Psoas muscle (tissue), 8 donors: ENCODE measurements at places on chromosomes 1 and 21. TPM values are rescaled to one million over a fixed set of nuclear protein-coding genes. Genes with fewer than 3 reads are reported as not detected.

Gene TMEM125
- not detected for total RNA-seq

Gene PADI6
- not detected for total RNA-seq

DNA sequence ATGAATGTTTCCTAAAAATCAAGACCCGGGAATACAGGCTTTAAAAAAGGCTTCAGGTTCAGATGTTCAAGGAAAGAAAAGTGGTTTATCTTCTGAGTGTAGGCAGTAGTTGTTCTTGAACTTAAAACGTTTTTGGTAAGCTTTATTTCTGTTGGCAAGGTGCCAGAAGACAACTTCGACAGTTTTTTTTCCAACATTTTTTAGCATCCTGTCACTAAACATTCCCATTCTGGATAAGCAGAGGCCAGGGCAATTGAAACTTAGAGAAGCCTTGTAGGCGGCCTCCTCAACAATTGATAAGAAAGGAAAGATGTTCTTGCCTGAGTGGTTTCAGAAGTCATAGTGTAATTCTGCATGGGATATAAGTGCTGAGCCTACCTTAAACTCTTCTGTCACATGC is 66.7 kb downstream of the PATJ start:
- no peak for DNase-seq
- H3K4me1 ChIP-seq, result no peaks in the 10 kb centered on the region
- H3K27ac ChIP-seq, result no peak overlapping the region
- no peaks in the 10 kb centered on the region for H3K27me3 ChIP-seq
- H3K4me3 ChIP-seq, result no peak overlapping the region

- no peak for DNase-seq
- peaks cover 5% of the 10 kb centered on the region for H3K36me3 ChIP-seq
- H3K4me3 ChIP-seq, result peak overlapping the region; percentile 77
- H3K27me3 ChIP-seq, result no peaks in the 10 kb centered on the region
These were observed 642 bp upstream of the SLC16A1 start for GRCh38 chr1:112956544-112957132.

- H3K4me1 ChIP-seq, result no peaks in the 10 kb centered on the region
- H3K36me3 ChIP-seq, result no peaks in the 10 kb centered on the region
- H3K27me3 ChIP-seq, result no peaks in the 10 kb centered on the region
- H3K27ac ChIP-seq, result no peak overlapping the region
- H3K4me3 ChIP-seq, result no peak overlapping the region
- no peak for DNase-seq
These were observed 357.6 kb downstream of the TGFB2 start for GRCh38 chr1:218702775-218703174.

DNA sequence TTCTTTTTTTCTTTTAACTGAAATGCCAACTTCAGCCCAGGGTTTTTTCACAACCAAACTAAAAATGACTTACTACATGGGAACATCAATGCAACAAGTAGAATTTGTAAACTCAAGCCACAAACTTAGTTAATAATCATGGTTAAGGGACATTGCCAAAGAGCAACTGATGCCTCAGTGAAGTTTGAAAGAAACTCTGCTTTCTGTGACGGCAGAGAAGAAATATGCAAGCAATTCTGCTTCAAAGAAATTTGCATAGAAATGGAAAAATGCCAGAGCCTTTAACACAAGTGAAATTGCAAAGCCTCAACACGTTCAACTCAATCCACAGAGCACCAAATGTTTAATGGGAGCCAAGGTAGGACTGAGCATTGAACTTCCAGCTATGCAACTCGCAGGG is 5.0 kb upstream of the CHD5 start:
- peaks cover 5% of the 10 kb centered on the region for H3K27me3 ChIP-seq
- H3K4me3 ChIP-seq, result no peak overlapping the region
- H3K27ac ChIP-seq, result no peak overlapping the region
- peaks cover 6% of the 10 kb centered on the region for H3K4me1 ChIP-seq

DNA sequence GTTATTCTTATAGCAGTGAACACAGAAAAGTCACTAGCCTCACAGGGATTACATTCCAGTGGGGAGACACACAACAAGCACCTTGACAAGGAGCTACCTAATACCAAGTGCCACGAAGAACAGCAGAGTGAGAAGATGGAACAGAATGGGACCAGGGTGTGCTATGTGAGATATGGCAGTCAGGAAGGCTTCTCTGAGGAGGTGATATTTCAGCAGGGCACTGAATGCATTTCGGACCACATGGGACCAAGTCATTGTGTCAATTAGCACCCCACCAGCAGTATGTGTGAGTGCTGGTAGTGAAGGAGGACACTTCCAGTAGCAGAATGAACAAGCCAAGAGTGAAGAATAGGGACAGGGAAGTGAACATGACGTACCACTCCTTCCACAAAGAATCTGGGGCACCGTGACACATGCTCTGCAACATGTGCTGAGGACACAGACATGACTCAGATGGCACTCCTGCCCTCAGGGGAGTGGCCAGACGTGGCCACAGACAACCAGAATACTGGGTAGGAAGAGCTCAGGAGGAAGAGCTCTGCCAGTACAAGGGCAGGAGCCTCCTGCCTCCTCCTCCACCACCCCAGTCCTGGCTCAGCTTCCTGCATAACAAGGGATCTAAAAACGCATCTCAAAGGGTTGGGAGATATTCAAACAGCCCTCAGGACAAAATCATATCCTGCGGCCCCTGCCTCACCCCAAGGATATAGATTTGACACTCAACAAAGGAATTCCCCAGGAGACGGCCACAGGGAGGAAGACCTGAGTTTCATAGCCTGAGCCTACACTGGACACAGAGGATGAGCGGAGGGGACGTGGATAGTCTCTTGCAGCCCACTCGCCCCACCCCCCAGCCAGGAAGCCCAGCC is 102.5 kb downstream of the TRABD2B start:
- H3K4me3 ChIP-seq, result no peak overlapping the region
- no peak overlapping the region for H3K27ac ChIP-seq
- no peak for DNase-seq
- H3K36me3 ChIP-seq, result no peaks in the 10 kb centered on the region

DNA sequence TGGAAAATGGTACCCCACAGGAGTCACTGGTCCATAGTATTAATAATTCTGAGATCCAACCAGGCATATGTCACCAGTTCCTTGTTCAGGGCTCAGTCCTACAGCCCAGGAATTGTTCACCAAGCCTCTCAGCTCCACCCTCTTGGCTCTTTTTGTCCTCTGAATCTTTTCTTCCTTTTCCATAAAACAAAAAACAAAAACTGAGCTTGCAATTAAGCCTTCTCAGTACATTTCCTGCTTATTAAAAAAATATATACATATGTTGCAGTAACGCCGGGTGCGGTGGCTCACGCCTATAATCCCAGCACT is 23.4 kb upstream of the KIF1B start:
- no peaks in the 10 kb centered on the region for H3K27me3 ChIP-seq
- no peak for DNase-seq
- H3K27ac ChIP-seq, result no peak overlapping the region
- no peak overlapping the region for H3K4me3 ChIP-seq
- H3K4me1 ChIP-seq, result no peaks in the 10 kb centered on the region

- no peak for DNase-seq
- no peaks in the 10 kb centered on the region for H3K36me3 ChIP-seq
- no peaks in the 10 kb centered on the region for H3K4me1 ChIP-seq
- H3K27me3 ChIP-seq, result no peaks in the 10 kb centered on the region
- H3K4me3 ChIP-seq, result no peak overlapping the region
- H3K27ac ChIP-seq, result no peak overlapping the region
These were observed 219.4 kb downstream of the LRRC40 start for GRCh38 chr1:69985901-69986439.

DNA sequence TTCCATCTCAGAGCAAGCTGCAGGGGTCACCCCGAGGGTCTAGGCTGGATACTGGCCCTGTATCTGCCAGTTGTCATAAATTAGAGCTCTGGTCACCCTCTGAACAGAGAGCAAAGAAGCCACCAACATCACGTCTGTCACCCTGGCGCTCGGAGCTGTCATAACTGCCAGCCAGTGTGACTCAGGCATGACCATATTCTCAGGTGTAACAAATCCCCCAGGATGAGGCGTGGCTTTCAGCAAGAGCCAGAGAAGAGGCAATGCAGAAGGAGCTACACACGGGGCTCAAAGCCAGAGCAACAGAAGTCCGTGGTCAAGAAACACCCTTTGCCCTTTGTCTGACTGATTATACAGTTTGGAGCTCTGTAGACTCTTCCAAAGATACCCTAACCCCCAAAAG is 40.0 kb downstream of the PRAMEF20 start:
- peak; percentile 23 for DNase-seq
- H3K4me3 ChIP-seq, result no peak overlapping the region
- no peaks in the 10 kb centered on the region for H3K27me3 ChIP-seq
- peak overlapping the region; percentile 11 for H3K27ac ChIP-seq

Gene VSIG8
- total RNA-seq, result not detected

Gene NPHP4
- total RNA-seq, result 1.8 TPM

GRCh38 chr1:29391362-29391880 is 155.1 kb downstream of the PTPRU start:
- H3K4me1 ChIP-seq, result no peaks in the 10 kb centered on the region
- H3K27ac ChIP-seq, result no peak overlapping the region
- H3K36me3 ChIP-seq, result no peaks in the 10 kb centered on the region
- DNase-seq, result no peak

- H3K4me1 ChIP-seq, result no peaks in the 10 kb centered on the region
- H3K27ac ChIP-seq, result no peak overlapping the region
- H3K27me3 ChIP-seq, result no peaks in the 10 kb centered on the region
- no peak overlapping the region for H3K4me3 ChIP-seq
These were observed 16.2 kb upstream of the LRP8 start for GRCh38 chr1:53343831-53344668.

GRCh38 chr1:213122514-213122929 is 71.5 kb downstream of the RPS6KC1 start:
- H3K27ac ChIP-seq, result no peak overlapping the region
- no peak overlapping the region for H3K4me3 ChIP-seq
- H3K4me1 ChIP-seq, result peaks cover 11% of the 10 kb centered on the region

Gene LINGO4
- total RNA-seq, result 18.2 TPM

DNA sequence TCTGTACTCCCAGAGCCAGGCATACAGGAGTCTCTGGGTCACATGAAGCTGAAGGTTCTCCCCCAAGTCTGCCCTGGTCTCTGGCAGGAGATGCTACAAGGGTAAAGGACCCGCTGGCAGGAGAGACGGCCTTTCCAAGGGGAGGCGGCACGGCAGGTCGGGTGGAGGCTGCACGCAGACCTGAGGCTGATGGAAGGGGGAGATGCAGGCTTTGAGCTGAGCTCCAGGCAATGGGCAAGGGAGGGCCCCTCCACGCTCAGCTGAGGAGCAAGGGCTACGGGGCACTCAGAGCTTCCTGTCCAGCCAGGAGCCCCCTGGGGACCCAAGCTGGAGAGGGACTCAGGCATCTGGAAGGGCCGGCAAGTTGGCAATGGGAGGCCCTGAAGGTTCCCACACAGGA is 50.3 kb downstream of the MEGF6 start:
- no peak for DNase-seq
- H3K36me3 ChIP-seq, result no peaks in the 10 kb centered on the region
- H3K27ac ChIP-seq, result no peak overlapping the region
- no peaks in the 10 kb centered on the region for H3K27me3 ChIP-seq
- H3K4me1 ChIP-seq, result no peaks in the 10 kb centered on the region

- no peaks in the 10 kb centered on the region for H3K36me3 ChIP-seq
- no peaks in the 10 kb centered on the region for H3K4me1 ChIP-seq
- peaks cover 1% of the 10 kb centered on the region for H3K27me3 ChIP-seq
- DNase-seq, result no peak
- no peak overlapping the region for H3K27ac ChIP-seq
- H3K4me3 ChIP-seq, result no peak overlapping the region
These were observed 171.1 kb upstream of the KLHDC7A start for GRCh38 chr1:18309552-18310155.

Gene DR1
- total RNA-seq, result 44.0 TPM

DNA sequence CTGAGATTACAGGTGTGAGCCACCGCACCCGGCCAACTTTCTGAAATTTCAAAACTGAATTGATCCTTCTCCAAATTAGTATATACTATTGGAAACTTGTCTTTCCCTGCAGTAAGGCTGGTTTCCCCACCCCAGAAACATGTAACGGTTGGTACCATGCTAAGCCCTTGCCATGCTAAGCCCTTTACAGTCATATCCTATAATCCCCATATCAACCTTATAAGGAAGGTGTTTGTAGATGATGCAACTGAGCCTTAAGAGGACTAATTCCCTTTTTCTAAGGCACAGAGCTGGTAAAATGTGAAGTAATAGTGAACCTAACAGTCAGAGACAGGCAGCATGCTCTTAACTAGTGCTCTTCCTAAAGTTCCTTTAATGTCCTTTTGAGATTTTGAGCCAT is 413.7 kb downstream of the DISC1 start:
- no peaks in the 10 kb centered on the region for H3K27me3 ChIP-seq
- H3K4me3 ChIP-seq, result no peak overlapping the region
- H3K36me3 ChIP-seq, result no peaks in the 10 kb centered on the region
- H3K27ac ChIP-seq, result no peak overlapping the region
- no peak for DNase-seq
- no peaks in the 10 kb centered on the region for H3K4me1 ChIP-seq

GRCh38 chr21:41752231-41752681 is 14.6 kb downstream of the RIPK4 start:
- no peak for DNase-seq
- H3K27ac ChIP-seq, result no peak overlapping the region
- no peak overlapping the region for H3K4me3 ChIP-seq
- H3K4me1 ChIP-seq, result no peaks in the 10 kb centered on the region
